ENCODE measurements at places on chromosomes 7 and 10.

DNA sequence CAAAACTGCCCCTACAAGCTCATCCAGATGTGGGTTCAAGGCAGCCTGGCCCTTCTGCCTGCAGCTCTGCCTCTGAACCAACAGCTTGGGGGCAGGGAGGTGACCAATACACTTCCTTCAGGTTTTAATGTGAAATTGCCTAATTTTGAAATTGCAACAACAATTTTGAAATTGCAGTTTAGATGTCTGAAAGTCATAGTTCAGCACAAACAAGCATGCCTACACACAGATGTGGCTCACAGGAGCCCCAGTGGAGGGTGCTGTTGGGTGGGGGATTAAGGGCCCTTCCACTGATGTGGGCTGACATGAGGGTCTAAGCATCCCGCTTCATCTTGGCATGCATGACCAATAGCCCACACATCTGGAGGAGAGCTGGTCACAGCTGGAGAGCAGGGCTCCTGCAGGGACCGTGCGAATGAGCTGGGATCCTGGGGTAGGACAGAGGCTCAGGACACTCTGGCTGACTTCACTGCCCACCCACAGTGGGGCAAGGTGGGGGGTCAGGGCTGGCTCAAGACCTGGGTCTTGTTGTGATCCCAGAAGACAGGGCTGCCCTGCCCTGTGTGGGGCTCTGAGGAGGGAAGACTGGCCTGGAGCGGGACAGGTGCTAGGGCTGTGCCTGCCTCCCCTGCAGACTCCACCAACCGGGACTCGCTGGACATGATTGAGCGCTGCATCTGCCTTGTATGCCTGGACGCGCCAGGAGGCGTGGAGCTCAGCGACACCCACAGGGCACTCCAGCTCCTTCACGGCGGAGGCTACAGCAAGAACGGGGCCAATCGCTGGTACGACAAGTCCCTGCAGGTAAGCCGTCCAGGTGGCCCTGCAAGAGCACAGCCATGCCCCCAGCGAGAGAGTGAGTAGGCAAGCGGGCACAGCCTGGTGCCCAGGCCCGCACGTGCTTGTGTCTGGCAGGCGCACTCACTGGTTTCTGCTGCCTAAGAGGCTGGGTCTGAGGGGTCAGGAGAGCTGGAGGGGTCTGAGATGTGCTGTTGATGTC lies 32.3 kb downstream of the CHAT start:
- DNase-seq = no peak

- no peak for DNase-seq
Observed at GRCh38 chr7:104679085-104679484, 334.9 kb upstream of the KMT2E start.

- DNase-seq = no peak
Observed at GRCh38 chr10:100749309-100750217, 4.2 kb downstream of the PAX2 start.

GRCh38 chr10:132455986-132456847 lies 59.2 kb downstream of the PWWP2B start:
- DNase-seq = no peak

DNA sequence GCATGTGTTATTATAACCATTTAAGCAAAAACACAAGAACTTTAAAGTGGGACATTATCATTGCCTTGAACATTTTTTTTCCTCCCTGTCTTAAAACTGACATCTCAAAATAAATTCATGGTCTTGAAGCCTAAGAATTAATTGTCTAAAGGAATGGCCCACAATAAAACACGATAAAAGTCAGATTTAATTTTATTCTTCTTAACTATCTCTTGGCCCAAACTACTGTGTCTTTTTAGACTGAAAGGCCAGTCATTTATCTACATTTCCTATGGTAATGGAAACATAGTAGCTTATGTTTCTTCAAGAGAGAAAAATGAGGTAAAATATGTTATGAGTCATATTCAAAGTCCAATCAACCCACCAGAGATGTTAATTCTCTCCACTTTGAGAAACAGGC lies 24.4 kb upstream of the ETV1 start:
- no peak for DNase-seq

GRCh38 chr10:6648894-6649720 lies 69.0 kb upstream of the PRKCQ start:
- DNase-seq = no peak

DNA sequence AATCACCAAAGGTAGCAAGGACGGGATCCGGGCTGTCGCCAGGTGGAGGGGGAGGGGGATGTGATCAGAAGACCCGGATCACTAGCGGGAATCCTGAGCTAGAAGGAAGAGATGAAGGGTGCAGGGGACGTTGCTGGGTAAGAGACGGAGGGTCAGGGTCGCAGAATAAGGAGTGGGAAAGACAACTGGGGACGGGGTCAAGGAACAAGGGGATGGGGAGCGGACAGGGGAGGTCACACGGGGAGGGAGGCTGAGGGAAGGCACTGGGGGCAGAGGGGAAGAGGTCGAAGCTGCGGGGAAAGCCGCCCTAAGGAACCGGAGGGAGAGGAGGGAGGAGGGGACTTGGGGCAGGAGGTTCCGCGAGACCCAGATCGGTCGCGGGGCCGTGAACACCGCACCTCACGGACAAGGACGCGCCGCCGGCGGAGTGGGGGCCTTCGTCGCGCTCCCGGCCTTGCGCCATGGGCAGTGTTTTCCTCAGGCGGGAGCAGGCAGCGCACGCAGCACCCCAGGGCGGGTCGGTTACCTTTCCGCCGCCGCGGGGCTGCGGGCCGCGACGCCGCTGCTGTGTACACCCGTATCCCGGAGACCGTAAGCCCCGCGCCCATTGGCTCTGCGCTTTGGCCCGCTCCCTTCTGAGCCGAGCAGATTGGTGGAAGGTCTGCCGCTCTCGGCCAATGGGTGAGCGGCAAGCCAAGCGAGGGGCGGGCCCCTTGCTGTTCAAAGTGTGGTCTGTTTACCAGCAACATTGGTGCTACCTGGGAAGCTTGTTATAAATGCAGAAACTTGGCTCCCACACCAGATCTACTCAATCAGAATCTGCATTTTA lies at the start of gene CFAP43:
CFAP43 (minus strand) TSS at position 581 of the 829 bp plus-strand sequence; CDS start at position 463, 118 bp downstream.
- DNase-seq = peak; percentile 89

GRCh38 chr10:12431151-12432101 lies 82.1 kb downstream of the CAMK1D start:
- no peak for DNase-seq

- DNase-seq = no peak
Observed at GRCh38 chr10:98172073-98172472, 37.6 kb downstream of the R3HCC1L start.

DNA sequence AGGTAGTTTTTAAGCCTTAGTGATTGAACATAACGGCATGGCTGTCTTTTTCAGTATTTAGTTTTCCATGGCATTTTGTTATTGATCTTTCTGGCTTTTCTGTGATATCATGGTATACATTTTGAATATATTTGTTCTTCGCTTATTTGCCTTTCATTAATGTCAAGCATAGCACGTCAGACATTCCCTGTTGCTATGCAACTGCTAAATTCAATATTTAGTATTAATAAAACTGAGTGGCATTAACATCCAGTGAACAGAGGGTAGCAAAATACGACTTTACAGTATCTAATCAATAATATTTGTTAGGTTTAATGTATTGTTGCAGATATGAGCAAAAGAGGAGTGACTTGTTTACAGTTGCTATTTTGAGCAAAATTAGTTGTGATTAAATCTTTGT lies 72.5 kb downstream of the LCOR start:
- DNase-seq = no peak

DNA sequence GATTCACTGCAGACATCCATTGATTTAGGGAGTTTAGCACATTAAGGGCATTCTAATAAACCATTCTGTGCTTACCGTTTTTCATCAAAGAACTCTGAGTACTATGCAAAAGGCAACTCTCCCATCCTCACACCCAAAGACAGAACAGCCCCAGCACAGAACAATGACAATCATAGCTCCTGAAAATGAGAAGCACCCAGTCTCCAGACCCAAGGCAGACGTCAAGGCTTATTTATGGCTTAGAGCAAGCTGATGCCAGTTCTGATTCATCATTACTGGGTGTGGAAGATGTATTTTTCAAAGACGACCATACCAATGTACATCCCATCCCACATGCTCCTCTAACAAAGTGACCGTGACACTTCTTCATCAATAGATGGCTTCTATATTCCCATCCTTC lies 67.6 kb downstream of the OSBPL3 start:
- DNase-seq = no peak

DNA sequence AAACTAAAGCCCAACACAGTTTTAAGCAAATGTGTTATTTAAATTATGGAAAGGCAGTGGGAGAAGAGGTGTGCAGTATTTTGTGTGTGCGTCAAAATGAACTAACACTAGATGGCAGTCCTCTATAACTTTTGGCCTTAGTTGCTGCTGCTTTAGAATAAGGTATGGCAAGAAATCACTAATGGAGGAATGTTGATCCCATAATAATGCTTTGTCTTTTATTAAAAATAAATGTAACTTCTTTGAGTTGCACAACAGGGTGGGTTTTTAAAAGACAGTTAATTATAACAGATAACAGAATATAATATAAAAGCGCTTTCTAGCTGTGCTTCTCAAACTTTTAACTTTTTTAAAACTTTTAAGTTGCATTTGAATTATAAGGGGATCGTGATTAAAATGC lies 56.4 kb downstream of the BBS9 start:
- DNase-seq = no peak

All from 8988T (cell line).